ENCODE measurements at places on chromosomes 3 and 15. TPM values are rescaled to one million over a fixed set of nuclear protein-coding genes. Genes with fewer than 3 reads are reported as not detected.

The SMCO1 gene
- total RNA-seq = not detected

DNA sequence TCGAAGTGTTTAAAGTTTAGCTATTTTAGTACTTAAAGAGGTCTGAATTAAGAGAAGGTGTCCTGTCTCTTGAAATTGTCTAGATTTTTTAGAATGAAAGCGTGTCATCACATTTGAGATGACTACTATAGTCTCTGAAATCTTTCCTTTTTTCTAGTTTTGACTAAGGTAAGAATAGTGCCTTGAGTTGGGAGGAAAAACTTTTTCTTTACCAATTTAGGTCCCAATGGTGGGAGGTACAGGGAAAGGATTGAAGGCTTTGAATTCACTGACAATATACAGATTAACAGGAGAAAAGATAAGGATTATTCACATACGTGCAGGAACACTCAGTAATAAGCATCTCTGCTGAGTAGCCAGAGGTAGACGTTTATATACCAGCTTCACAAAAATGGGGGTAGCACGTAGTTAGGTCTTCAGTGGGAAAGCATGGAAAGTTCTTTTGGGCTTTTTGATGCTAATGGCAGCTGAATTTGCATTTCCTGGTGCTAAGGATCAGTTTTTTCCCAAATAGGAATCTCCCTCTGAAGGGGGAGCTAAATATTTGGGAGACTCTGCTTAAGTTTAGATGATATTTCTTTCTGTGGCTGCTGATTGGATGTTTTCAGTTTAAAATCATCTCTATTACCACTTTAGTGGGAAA, 88.1 kb downstream of the VPS8 start:
- no peak for DNase-seq

GRCh38 chr3:24360957-24361356, 133.7 kb downstream of the THRB start:
- no peak for DNase-seq

DNA sequence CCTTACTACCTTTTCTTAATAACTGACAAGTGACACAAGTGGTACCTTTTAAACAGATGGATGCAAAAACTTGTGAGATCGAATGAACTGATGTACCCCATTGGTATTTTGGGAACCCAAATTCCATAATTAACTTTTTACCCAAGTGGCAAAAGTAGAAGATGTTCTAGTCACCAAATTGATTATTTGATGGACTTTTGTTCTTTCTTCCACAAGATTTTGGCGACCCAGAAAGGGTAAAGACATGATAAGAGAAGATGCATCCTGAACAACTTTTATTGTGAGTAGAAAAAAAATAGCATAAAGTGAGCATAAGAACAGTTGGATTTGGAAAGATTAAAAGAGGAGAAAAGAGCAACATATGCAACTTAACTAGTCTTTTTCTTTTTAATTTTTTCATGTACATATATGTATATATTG, 159.5 kb downstream of the TIGIT start:
- DNase-seq = no peak

DNA sequence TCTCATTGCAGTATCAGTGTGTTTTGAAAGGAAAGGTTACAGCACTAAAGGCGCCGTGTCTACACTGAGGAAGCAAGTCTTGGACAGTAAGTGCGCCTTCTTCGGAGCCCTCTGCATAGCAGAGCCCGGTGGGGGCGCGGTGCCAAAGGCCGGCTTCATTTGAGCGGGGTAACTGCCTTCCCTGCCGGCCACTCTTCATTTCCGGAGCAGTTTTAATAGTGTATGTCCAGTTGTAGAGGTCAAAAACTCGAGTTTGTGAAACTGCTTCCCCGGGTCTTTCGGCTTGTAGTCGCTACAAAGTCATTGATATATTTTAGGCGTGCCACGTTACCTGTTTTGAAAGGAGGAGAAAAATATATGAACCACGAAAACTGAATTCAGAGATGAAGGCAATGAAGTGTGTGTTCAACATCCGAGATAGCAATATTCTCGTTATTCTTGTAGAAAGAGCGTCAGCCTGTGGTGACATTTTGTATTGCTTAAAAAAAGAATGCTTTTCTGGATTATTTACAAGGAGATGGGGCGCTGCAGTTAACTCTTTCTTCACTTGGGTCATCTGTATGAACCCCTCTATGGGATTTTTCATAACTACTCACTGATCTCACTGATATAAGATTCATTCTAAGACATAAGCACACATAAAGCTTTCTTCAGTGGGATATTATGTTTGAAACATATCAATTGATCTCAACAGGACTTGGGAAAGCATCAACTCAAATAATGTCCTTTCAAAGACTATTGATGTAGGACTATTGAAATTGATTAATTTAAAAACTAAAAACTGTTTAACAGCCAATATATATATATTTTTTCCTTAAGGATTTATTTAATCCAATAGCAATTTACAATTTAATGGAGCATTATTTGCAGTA, 3.0 kb downstream of the ALCAM start:
- DNase-seq = peak; percentile 82

GRCh38 chr3:19202303-19202702, 54.0 kb downstream of the KCNH8 start:
- no peak for DNase-seq

DNA sequence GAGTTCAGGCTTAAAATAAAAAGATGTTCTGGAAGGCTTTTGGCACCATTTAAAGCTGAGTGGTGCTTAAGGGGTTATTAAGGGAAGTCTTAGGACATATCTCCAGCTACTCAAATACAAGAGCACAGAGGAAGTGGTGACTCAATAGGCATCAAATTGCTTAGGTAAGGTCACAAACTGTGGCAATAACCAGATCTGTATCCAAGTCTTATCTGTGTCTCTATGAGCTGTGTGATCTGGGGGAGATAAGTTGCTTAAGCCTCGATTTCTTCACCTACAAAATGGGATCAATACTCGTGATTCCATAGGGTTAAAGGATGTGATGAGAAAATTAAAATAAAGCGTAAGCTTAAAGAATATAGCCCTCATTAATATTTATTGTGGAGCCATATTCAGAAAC, 7.6 kb downstream of the HDC start:
- DNase-seq = no peak

DNA sequence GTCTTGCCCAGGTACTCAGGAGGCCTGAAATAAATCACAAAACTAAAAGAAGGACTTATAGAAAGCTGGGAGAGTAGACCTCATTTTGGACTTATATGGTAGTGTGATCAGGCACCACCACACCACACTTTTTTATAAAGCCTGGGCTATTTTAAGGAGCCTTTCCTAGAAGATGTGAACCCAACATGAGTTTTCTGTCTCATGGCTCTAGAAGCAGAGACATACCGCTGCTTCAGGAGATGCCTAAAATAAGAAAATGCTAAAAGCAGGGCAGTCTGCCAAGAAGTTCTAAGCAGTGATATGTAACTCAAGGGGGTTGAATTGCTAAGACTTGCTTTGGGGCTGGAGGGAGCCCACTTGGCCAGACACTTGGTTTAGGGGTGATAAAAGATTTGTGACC, 49.6 kb downstream of the SUMF1 start:
- no peak for DNase-seq

DNA sequence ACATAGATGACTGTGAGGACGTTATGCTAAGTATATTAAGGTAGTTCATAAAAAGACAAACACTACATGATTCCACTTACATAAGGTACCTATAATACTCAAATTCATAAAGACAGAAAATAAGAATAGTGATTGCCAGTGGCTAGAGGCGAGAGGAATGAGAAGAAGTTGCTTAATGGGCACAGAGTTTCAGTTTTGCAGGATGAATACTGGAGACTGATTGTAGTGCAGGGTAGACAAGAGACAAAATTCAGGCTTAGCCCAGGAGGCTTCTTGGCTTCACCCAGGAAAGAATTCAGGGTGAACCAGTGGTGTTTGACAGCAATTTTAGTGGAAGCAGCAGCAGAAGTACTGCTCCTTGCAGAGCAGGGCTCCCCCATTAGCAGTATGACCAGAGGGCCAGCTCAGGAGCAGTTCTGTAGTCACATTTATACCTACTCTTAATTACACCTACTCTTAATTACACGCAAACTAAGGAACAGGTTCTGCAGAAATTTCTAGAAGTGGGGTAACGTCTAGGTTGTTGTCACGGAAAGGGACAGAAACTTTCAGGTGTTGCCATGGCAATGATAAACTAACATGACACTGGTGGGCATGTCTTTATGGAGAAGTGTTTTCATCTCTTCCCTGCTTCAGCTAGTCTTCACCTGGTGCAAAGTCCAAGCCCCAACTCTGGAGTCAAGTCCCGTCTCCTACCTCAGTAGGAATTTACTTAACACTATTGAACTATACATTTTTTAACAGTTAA, 55.2 kb downstream of the TBL1XR1 start:
- DNase-seq = no peak

The NR2F2 gene
- total RNA-seq = 50.6 TPM

DNA sequence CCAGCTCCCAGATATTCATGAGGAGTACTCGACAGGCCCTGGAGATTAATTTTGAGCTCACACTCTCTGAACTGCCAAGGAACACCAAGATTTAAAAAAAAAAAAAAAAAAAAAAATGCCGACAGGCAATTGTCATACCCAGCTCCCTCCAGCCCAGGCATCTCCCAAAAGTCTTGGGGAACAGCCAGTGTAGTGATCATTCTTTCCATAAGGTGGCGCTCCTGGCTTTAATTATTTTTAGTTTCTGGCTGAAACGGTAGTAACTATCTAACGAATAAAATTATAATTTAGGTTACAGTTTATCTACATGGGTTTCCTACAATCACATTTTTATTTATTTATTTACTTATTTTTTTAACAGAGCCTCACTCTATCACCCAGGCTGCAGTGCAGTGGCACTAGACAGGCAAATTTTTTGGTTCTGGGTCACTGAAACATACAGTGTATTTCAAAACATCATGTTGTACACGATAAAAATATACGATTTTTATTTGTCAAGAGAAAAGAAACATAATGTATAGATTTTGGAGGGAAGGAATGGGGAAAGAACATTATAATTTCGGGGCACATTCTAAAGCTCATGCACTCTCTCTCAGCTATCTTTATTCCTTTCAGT, 157.3 kb downstream of the ADAMTS9 start:
- no peak for DNase-seq

DNA sequence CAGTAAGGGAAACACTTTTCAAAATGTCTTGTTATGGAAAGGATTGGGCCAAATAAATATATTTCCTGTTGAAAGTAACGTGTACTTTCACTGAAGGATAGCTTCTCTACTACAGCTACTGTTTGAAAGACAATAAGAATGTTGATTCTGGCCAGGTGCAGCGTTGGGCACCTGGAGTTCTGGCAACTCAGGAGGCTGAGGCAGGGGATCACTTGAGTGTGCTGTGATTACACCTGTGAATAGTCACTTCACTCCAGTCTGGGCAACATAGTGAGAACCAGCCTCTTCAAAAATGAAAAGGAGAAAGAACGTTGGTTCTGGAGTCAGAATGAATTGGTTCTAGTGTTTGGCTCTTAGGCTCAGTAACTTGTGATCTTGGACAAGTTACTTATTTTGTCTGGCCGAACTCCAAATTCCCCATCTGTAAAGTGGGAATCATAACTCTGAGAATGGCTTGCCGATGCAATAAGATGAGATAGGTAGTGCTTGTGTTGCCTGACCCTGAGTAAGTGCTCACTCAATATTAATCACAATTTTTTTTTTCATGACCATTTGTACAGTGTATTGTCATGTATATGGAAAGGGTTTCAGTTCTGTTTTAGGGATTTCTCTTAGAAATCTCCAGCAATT, 310.8 kb downstream of the PTPRG start:
- no peak for DNase-seq

The SCAANT1 gene
- total RNA-seq = not detected

The BFSP2 gene
- total RNA-seq = not detected
